Fibroblast of mammary gland (primary cell): ENCODE measurements at places on chromosomes 1 and 21.
A peak's percentile ranks its signal among the peaks of the same experiment; 100 is the strongest.

- no peak for DNase-seq
Observed at GRCh38 chr1:115463347-115463746, 125.3 kb upstream of the NGF start.

- no peak for DNase-seq
Observed at GRCh38 chr1:179575497-179576314, at the start of gene NPHS2. Gene NPHS2 (minus strand): TSS chr1:179575948. CDS start chr1:179575864, 84 bp downstream.

DNA sequence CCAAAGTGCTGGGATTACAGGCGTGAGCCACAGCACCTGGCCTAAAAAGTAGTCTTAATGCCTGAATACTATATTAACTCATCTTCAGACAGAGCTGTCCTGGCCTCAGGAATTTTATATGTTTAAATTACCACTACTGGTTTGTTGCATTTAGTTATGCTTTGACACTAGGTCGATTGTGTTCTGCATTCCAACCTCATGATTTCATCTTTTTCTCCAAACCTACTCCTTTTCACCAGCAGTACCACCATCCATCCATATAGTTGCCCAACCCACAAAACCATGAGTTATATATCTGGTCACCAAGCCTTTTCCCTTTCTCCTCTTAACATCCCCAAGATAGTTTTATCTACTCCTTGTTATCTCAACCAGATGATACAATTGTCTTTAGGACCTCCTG, 22.6 kb downstream of the FMO5 start:
- no peak for DNase-seq

DNA sequence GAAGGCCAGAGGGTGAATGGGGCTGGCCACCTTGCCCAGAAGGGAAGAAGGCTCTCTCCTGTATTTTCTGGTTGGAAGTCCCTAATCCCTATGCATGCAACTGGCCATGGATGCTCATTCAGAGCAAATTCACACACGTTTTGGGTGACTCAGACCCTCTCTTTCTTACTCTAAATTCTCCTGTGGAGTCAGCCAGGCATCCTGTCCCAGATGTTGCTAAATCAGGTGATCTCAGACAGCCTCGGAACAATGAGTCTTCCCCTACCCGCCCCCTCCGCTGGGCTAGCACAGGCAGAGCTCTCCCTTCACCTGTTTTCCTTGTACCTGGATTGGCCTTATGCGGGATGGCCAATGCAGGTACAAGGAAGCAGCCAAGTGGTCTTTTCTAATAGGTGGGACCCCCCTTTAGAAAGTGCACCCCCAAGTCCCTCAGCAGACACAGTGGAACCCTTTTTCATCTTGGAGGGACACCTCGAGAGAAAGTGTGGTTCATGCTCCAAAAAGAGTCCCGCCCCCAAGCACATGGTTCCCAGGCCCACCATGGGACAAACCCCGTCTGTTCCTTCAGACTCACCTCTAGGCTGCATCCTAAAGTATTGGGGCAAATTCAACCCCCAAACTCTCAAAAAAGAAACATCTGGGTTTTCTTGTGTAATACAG, 8.6 kb downstream of the S100A6 start:
- peak; percentile 79 for DNase-seq

DNA sequence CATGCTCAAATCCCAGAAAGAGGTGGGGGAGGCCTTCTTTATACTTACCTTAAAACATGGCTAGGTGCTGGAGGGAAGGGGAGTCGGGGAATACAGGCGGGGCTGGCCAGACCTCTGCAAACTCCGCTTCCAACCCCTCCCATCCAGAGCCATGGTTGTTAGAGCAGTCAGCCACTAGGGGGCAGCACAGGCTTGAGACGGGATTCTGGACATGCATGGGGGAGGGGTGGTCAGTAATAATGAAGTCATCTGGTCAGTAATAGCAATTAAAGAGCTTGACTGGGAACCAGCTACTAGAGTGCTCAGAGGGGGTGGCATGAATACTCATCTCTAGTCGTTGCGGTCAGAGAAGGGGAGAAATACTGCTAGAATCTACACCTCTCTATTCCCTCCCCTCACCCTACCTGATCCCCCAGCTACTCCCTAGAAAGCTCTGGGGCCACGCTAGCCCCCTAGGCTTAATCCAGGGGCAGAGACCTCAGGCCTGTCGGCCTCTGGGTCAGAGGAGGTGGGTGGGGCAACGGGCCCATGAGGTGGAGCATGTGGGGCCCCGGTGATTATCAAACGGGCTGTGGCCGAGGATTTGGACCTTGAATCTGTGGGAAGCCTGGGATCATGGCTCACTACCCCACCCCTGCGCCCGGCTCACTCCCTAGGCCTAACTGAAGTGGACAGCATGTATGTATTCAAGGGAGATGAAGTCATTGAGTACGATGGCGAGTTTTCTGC, 2.9 kb downstream of the CASQ1 start:
- peak; percentile 90 for DNase-seq

GRCh38 chr1:155514582-155515187, 47.9 kb downstream of the ASH1L start:
- no peak for DNase-seq

- DNase-seq, result peak; percentile 71
Observed at GRCh38 chr1:227437495-227438008, 119.3 kb upstream of the CDC42BPA start.

DNA sequence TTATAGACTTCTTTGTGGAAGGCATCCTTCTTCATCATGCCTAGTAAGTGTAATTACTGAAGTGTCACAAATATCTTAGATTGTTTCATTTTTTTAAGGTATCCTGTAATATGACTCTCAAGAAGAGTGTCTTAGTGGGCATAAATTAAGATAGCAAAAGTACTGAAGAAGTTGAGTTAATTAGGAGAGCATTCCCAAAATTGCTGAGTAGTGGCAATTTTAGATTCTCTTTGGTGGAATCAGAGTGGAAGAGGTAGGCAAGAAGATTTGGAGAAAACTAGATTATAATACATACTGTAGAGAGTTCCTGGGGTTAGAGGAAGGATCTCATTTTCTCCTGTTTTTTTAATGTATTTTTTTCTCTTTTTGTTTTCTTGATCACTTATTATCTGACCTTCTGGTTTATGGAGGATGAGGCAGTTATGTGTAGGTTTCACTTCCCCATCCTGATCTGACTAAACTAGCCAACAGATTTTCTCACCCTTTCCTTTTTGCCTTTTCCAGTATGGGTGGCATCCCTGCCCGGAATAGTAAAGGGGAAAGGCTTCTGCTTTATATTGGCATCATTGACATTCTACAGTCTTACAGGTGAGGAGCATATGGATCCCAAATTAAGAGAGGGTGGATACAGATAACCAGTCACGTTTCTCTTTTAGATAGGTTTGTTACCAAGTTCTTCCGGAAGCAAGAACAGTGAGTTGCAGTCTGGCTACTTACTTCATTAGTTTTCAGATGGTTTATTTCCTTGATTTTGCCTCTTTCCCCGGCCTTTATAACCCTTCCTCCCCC, 16.7 kb upstream of the PSMD4 start:
- DNase-seq, result no peak

- no peak for DNase-seq
Observed at GRCh38 chr1:167500283-167500860, 18.0 kb downstream of the CD247 start.

- DNase-seq, result peak; percentile 13
Observed at GRCh38 chr1:19220991-19221390, 10.9 kb upstream of the UBR4 start.

- peak; percentile 56 for DNase-seq
Observed at GRCh38 chr1:203290261-203291089, 14.8 kb upstream of the BTG2 start.

DNA sequence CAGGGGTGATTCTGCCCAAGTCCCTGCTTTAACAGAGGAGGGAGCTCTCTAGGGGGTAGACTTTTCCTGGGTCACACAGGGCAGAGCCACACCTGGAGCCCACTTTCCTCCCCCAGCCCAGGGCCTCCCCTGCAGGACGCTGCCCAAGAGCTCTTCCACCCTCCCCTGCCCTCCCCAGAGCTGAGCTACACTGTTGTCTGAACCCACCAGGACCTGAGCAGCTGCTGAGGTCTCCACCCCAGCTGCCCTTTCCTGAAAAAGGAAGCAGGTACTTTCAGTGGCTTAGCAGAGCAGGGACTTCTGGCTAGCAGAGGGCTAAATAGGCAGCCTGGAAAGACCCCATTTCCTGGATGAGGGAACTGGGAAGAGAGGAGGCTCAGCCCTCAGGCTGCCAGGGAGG, 169.3 kb upstream of the ETV3 start:
- no peak for DNase-seq

DNA sequence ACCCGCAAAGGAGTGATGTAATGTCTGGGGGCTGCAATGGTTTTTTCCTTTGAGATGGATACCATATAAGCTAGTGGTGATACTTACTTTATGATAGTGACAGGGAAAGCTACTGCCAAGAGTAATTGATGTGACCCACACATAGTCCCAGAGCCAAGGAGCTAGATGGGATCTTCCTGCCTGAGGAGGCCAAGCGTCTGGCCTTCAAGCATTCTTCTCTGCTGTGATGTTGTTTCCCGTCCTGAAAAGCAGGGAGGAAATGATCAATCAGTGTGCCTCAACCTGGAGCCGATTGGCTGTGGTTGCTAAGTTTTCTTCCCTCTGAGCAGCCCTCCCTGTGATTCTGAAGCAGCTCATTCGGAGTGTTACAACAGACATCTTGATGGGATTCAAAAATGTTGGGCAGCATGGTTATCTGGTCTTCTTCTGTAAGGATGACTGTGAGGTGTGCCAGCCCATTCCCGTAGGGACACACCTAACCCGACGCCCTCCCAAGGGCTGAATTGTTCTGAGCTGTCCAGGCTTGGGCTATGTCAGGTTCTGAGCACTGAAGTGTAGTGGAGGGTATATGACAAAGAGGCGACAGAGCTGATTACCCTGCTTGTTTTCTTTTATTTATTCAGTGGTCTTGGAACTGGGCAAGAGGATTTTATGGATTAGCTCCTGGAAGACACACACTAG, 56.7 kb downstream of the UCK2 start:
- no peak for DNase-seq

GRCh38 chr1:97136996-97137395, 415.4 kb downstream of the PTBP2 start:
- DNase-seq, result no peak

DNA sequence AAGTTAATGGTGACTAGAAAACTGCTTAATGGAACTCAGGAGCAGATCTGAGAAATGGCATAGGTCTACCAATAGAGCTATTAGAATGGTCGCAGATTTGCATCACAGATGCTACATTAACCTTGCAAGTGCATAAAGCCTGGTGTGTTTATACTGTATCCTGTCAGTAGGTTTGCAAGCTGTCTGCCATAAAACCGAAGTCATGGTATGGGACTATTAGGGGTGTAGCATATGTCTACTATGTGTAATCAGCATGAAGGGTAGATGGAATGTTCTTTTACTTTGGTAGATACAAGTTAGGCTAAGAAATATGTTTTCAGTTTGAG, 574.2 kb upstream of the ADGRL2 start:
- no peak for DNase-seq

GRCh38 chr1:100443811-100444571, 91.7 kb downstream of the CDC14A start:
- peak; percentile 35 for DNase-seq

GRCh38 chr21:34511787-34512455, at the start of gene KCNE1:
Gene KCNE1 (minus strand): TSS chr21:34512210. CDS start chr21:34449634, 62,576 bp downstream.
- DNase-seq, result peak; percentile 48

DNA sequence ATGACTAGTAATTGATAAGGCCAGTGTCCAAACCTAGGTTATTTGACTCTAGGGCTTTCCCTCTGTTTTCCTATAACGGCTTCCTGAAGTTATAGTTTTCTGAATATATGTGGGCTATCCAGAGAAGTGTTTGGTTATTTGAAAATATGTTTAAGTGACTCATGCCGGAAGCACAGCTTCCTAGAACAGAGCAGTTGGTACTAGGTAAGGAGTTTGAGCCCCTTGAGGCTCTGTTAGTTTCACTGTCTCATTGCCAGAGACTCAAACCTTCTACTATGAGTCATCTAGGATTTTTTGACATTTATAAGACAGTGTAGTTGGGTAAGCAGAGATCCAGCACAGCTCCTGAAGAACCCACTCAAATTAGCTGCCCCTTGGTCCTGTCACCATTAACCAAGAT, 27.1 kb upstream of the LEPR start:
- DNase-seq, result peak; percentile 66

GRCh38 chr1:216293683-216294082, 129.6 kb downstream of the USH2A start:
- DNase-seq, result peak; percentile 12

DNA sequence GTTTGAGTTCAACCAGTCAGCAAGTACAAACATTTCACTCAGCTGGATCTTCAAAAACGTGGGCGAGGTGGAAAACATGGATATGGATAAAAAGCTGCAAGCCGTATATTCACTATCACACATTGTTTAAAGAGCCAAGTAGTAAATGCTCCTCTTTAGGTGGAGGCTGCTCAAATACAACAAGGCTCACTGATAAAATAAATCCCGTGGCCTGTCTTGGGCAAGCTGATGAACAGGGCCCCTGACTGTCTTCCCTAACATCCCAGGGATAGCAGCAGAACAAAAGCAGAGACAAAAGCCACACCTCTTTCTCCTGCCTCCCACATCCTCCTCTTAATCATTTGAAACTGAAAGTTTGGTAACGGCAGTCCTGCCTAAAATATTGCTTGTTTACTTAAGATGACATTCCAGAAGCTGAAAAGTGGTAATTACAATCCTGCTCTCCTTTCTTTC, 357.7 kb downstream of the TTLL7 start:
- peak; percentile 50 for DNase-seq

DNA sequence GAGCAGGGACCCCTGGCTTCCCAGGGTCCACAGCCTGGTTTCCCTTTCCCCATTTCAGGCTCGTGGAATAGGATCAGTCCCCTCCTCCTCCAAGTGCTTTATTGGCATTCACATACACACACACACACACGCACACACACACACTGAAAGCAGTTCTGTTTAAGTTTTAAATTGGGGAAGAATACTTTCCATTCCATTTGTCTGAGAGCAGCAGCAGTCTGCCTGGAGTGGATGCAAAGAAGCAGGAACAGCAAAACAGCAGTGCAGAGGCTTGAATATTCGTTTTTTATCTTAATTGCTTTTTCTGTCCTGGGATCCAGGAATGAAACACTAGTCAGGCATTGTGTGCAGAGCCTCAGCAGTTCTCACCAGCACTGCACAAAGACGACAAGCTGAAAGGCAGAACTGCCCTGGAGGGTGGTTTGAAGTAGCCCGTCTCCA, 7.1 kb downstream of the CYB561D1 start:
- DNase-seq, result peak; percentile 11

- DNase-seq, result peak; percentile 97
Observed at GRCh38 chr1:182143825-182144645, 82.5 kb upstream of the ZNF648 start.

DNA sequence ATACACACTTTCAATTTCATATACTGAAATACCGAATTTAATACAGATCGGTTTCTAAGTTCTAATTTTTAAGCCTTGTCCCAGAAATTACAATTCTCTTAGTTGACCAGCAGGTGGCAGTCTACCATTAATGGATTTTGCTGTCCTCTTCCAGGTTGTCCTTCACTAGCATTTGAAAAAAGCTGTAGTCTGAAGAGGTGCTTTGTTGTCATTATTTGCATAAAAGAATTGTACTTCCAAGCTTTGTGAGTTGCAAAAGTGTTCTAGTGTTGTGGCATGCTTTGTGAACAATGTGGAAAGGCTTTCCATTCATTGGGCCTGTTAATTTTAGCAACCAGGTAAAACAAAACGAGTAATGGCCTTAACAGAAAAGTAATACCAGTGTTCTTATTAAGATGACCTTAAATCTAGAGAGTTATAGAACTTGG, 193.6 kb downstream of the RPS6KC1 start:
- peak; percentile 68 for DNase-seq

- DNase-seq, result no peak
Observed at GRCh38 chr21:28729887-28730286, 262.8 kb downstream of the LTN1 start.

GRCh38 chr1:244296447-244296846, 155.3 kb downstream of the ADSS2 start:
- DNase-seq, result no peak

- DNase-seq, result no peak
Observed at GRCh38 chr1:116019653-116020253, 43.4 kb downstream of the SLC22A15 start.
